Daoy (cell line): ENCODE measurements at places on chromosomes 3 and 15. TPM values are rescaled to one million over a fixed set of nuclear protein-coding genes. Genes with fewer than 3 reads are reported as not detected.

IL20RB gene
- 1.3 and 1.5 TPM in 2 replicates for total RNA-seq

ADAMTSL3 gene
- 0.12 and 0.34 TPM in 2 replicates for total RNA-seq

RTP1 gene
- total RNA-seq: not detected in 2 replicates

B3GNT5 gene
- total RNA-seq: 7.8 and 14.1 TPM in 2 replicates

SEMA5B gene
- total RNA-seq: not detected in 2 replicates

SPINK8 gene
- not detected in 2 replicates for total RNA-seq

UBA5 gene
- 31.7 and 48.8 TPM in 2 replicates for total RNA-seq

SUSD5 gene
- 2.3 and 5.9 TPM in 2 replicates for total RNA-seq

AP3S2 gene
- total RNA-seq: 53.9 and 89.7 TPM in 2 replicates

HHLA2 gene
- not detected in 2 replicates for total RNA-seq

HOMER2 gene
- total RNA-seq: 7.9 and 11.1 TPM in 2 replicates

SGO1 gene
- 13.3 and 14.6 TPM in 2 replicates for total RNA-seq

KY gene
- 1.5 and 2.6 TPM in 2 replicates for total RNA-seq

WDR48 gene
- total RNA-seq: 25.7 and 30.9 TPM in 2 replicates

ITIH3 gene
- not detected in 2 replicates for total RNA-seq

P3H2 gene
- 28.2 and 49.8 TPM in 2 replicates for total RNA-seq

PCOLCE2 gene
- total RNA-seq: 13.8 and 27.8 TPM in 2 replicates

TRPC1 gene
- 9.2 and 14.1 TPM in 2 replicates for total RNA-seq

CTDSPL gene
- total RNA-seq: 6.1 and 7.3 TPM in 2 replicates

RAP2B gene
- total RNA-seq: 12.2 and 13.8 TPM in 2 replicates
